Activated naive CD4-positive, alpha-beta T cell treated with anti-CD3 and anti-CD28 coated beads for 36 hours (primary cell): ENCODE measurements at places on chromosomes 7 and 10. TPM values are rescaled to one million over a fixed set of nuclear protein-coding genes. Genes with fewer than 3 reads are reported as not detected.

The LIPM gene
- not detected for total RNA-seq

The LRRC18 gene
- not detected for total RNA-seq

The MYL10 gene
- total RNA-seq = not detected

The ELN gene
- 0.19 TPM for total RNA-seq

The HSPA12A gene
- total RNA-seq = not detected

The CAV1 gene
- total RNA-seq = 0.35 TPM

The WEE2 gene
- total RNA-seq = not detected

The OIT3 gene
- total RNA-seq = not detected

The PPP1R9A gene
- not detected for total RNA-seq

The NSUN5 gene
- 57.0 TPM for total RNA-seq

The HOXA2 gene
- total RNA-seq = not detected

The LRRN3 gene
- 5.8 TPM for total RNA-seq

The SEMA4G gene
- total RNA-seq = 0.48 TPM

The SPDYE8 gene
- not detected for total RNA-seq

The MSMB gene
- not detected for total RNA-seq

The H2BK1 gene
- total RNA-seq = not detected

The ACTR1A gene
- 60.8 TPM for total RNA-seq

The SCRN1 gene
- 2.4 TPM for total RNA-seq

The ACHE gene
- not detected for total RNA-seq

The ZWINT gene
- 85.4 TPM for total RNA-seq

The TCAF1 gene
- 13.7 TPM for total RNA-seq

The HTR5A gene
- not detected for total RNA-seq

The RADIL gene
- 0.42 TPM for total RNA-seq
